ENCODE measurements at places on chromosomes 11 and 22. TPM values are rescaled to one million over a fixed set of nuclear protein-coding genes. Genes with fewer than 3 reads are reported as not detected.

Gene TBX1
- 3.6 TPM for total RNA-seq

DNA sequence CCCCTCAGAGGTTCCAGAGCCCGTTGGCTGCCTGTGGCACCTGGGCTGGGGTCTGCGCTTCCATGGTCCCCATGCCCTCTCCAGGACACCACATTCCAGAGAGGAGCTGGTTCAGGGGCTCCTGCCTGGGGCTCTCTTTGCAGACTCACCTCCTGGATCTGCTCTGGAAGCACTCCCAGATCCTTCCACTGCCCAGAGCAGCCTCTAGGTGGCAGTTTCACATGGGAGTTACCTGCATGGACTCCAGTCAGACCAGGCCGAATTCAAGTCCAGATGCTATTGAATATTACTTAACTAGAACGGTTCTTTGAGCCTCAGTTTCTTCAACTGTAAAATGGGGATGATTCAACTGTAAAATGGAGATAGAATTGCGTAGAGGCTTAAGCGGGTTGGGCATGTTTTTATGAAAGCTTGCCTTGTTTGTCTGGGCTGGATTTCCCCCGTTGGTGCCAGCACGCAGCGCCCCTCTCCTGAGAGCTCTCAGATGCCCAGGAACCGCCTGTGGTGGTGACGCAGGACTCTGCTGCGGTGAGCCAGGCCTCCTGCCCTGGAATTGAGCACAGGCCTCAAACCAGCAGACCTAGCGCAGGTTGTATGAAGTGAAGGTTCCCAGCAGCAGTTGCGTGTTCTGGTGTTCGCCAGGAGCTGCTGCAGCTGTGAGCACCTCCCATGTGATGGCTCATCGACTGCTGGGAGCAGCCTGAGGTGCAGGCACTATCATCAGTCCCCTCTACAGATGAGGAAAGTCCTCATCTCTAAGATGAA lies 44.2 kb downstream of the LMO1 start:
- no peak for DNase-seq

GRCh38 chr11:64804346-64805210 lies 1.6 kb upstream of the MAP4K2 start:
- DNase-seq: peak; percentile 59

DNA sequence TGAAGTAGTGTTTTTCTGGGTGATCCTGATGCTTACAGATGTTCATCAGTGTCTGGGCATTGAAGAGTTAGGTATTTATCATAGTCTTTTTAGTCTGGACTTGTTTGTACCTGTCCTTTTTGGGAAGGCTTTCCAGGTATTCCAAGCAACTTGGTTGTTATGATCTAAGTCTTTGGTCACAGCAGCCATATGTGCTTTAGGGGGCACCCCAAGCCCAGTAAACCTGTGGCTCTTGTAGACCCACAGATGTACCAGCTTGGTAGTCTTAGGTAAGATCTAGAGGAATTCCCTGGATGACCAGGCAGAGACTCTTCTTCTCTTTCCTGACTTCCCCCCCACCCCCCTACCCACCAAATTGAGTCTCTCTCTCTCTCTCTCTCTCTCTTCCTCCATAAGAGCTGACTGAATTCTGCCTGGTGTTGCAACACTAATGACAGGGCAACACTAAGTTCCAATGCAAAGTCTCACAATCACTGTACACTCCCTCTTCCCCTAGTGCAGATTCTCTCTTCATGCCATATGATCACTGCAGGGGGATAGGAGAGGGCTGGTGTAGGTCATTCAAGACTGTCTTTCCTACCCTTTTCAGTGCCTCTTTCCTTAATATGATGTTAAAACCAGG lies 24.5 kb upstream of the MMP8 start:
- DNase-seq: no peak

DNA sequence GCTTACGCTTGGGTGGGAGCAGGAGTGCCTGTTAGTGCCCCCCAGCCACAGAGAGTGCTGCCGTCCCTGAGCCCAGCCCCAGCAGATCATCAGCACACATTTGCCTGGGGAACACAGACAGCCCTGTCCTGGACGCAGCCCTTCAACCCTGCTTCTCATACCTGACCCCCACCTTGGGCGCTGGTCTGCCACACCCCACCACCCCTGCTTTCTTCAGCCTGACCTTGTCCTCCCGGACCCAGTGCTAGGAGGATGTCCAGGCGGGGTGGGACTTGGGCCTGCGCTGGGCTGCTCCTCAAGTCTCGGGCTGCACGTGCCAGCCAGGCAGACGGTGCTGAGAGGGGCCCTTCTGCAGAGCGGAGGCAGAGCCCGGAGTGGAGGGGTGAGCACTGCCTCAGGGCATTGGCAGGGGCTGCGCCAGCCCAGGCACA lies 119.2 kb downstream of the KCNQ1OT1 start:
- DNase-seq: peak; percentile 48

DNA sequence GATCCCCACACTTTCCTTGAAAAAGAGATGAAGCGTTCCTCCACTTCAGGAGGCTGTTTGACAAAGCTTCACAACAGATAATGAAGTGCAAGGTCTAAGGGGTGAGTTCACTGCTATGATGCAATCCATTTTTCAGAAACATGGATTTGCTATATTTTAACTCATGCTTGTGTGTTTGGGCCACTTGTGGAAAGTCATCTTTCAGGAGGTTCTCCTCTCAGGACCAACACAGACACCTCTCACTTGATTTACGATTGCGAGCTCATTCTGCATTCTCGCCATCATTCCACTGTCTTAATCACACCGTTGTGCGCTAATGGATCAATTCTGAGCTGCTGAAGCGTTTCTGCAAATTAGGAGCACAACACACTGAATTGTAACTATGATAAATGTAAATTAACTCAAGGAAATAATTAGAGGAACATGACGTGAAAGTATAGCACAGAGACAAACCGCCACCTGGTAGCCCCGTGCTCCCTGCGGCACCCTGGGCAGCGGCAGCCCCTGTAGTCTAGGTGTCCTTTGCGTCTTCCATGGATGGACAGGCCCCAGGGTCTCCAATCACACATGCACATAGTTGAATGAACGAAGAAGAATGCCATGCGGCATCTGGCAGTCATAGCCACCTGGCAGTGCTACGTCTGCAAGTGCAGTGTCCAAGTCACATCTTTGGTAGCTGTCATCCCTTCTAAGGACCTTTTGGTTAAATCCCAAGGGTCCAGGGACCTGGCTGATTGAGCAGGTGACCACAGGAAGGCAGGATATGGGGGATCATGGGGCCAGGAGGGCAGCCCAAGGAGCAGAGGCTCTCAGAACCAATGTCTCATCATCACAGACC lies 28.1 kb upstream of the RTL6 start:
- DNase-seq: no peak

GRCh38 chr11:34349882-34350281 lies 7.9 kb downstream of the ABTB2 start:
- DNase-seq: no peak

Data from Right ventricle myocardium inferior (tissue), 1 donor.